ENCODE measurements at places on chromosomes 12 and 14.

DNA sequence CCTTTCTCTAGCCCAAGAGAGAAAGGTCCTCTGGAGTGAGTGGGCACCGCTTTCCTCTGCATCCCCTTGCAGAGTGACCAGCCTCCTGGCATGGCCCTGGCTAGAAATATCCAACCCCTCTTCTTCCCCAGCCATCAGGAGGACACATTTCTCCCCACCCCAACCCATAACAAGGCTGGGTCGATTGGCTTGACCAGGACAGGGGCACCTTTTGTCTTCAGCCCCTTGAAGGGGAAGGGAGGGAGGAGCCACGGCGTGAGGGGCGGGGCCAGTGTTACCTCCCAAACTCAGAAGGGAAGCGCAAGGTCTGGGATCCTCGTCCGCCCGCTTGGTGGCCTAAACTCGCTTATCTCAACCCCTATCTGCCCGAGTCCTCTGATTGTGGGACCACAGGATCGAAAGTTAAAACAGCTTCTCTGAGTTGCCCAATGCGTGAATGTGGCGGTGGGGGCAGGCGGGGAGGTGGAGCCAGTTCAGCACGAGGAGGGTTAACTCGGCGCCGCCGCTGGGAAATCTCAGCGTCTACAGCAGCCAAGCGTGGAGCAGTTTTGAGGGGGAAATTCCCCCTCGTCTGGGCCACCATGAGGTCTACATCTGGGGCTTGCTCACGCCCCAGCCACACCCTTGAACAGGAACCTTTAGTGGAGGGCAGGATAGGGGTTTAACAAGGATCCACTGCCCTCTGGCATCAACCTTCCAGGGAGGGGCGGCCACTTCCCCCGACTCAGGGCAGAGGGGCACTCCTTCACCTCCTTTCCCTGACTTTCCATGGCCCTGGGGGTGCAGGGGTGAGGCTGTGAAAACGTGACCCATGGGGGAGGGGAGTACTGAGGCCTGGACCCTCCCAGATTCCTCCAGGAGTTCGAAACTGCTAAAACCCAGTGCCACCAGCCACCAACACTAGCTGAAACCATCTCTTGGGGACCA is 795 bp downstream of the STAT6 start:
- peak; percentile 84 for DNase-seq

DNA sequence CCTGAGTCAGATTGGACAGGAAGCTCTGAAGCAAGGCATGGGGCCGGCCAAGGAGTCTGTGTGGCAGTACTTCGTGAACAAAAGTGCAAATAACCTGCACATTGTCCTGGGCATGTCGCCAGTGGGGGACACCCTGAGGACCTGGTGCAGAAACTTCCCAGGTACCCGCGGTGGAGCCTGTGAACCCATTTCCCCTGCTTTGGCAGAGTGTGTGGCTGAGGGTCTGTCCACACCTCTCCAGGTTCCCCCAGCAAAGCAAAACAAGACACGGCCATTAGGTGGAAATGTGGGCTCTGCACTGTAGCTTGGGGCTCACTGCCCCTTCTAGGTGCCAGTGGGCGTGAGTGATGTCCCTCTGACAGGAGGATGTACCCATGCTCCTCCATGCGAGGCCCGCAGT is 79.4 kb downstream of the CCDC92 start:
- no peak for DNase-seq

DNA sequence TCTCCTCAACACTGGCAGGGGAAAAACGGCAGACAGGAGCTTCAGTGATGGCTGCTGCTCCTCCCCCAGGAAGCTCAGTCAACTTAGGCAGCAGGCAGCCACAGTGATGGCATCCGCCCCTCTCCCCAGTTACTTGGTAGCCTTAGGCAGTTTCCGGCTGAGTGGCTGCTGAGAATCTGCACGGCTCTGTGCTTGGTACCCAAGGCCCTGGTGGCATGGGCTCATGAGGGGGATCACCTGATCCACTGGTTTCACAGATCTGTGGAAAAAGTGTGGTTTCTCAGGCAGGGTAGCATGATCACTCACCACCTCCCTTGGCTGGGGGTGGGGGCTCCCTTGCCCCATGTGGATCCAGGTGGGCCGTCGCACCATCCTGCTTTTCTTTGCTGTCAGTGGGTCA is 244.6 kb upstream of the MDGA2 start:
- no peak for DNase-seq

DNA sequence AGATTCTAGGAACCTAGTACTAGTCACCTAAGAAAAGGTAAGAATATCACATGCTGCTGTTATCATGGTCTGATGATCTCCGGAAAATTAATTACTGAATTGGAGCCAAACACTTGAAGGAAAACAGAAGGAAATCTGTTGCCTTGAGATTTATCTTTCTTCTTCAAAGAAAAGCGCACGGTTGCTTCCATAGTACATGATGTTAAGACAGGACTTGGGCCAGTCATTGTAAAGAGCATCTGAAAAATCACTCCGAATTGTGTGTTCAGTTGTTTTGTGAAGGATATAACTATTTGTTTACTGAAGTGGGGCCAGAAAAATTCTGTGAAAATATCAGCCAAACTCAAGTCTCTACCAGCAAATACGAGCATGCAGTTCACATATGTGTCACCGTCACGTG is 134.9 kb upstream of the FOXN3 start:
- DNase-seq = no peak

DNA sequence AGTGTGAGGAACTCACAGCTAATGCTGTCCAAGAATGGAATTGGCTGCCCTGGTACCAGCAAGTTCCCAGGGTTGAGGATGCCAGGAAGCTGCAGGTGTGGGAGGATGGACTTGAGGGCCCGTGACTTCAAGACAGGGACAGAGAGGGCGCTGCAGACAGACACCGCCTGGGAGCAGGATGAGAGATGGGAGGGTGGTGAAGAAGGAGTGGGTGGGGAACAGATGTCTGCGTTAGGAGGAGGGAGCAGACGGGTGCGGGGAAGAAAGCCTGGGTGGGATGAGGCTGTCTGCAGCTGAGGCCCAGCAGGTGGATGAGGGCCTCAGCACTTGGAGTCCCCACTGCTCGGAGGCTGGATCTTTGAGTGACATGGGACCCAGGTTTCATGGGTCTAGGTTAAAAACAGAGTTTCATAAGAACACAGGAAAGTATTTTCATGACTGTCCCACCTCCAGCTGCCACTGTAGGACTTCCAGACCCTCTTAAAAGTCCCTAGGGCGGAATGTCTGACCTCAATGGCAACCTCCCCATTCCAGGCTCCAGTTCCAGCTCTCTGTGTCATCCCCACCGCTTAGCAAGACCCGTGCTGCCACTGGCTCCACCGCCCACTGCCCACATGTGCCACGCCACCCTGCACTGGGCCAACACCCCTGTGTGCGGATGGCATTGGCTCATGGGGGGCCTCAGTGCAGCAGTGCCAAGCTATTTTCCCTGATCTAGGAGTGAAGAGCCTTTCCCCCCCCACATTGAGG is 70.3 kb upstream of the SCN8A start:
- DNase-seq = no peak

GRCh38 chr12:117134059-117134458 is 34.8 kb upstream of the TESC start:
- DNase-seq = no peak

- no peak for DNase-seq
These were observed 175.0 kb downstream of the CRADD start for GRCh38 chr12:93852173-93852591.

DNA sequence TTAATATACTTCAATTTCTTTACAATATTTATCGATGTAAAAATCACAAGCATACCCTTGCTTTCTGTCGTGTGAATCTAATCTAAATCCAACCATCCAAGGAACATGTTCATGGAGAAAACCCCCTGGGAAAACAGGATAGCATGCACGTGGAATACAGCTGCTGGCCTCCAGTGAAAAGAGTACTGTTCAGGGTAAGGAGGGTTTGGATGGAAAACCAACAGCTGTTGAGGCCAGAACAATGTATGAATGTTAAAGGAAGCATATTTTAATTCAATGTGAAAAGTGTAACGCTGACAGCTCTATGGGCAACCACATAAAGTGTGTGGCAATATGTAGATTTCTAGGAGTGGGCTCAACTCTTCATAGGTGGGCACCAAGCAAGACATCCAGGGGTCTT is 344.0 kb downstream of the TMEM132D start:
- DNase-seq = no peak

- DNase-seq = no peak
These were observed 40.8 kb downstream of the TGFB3 start for GRCh38 chr14:75941030-75941429.

DNA sequence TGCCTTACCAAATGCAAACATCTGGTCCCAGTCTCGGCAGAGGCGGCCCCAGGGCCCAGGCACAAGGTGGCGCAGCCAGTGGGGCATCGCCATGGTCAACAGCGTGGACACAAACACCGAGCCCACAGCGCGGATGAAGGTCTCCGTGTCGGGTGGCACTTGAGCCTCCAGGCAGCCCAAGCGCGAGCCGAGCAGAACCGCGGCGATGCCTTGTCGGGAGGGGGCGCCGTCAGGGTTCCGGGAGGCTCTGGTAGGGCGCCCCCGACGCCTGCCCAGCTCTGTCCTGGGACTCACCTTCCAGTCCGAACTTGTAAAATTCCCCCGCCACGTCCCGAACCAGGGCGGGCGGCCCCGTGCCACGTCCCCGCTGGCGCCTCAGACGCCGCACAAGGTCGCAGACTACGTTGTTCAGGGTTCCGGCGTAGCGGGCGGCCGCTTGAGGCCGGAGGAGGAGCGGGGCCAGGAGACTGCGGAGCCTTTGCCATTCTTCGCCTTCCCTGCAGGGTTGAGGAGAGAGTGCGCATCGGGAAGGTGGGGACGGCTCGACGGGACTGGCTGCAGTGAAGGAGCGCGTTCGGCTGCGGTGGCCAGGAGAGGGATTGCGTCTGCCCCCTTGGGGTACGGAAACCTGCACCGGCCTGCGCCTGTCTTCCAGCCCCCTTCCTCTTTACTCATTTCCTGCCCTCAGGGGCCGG is 1.7 kb downstream of the CYP27B1 start:
- peak; percentile 63 for DNase-seq

DNA sequence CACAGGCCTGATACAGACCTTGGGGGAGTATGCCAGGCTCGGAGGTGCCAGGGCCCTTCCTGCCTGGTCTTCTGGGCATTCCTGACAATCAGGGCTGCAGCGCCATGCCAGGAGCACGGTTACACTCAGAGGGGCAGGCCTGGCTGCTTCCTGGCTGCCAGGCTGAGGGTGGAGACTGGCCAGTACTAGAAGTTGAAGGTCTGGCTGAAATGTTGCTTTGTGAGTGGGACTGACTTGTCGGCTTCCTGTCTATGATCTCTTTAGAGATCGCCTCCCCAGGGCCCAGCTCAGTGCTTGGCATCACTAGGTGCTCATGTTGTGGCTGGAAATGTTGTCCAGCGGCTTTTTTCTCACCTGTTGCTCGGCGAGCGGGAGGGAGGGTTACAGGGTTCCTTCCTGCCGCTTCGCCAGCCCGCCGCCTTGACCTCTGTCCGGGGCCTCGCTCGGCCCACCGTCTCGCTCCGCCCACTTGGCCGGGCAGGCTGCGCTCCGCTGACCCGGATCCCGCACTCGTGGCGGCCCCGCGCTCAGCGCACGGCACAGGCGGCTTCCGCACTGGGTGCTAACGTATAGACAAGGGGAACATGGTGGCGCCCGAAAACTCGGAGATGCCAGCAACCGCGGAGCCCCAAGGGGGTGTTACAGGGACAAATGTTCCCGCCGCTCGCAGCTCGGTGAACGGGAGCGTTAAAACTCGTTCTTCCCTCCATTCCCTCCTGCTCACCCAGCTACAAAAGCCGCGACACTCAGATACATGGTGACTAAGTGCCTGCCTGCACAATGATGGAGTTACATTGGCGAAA is 32.6 kb downstream of the PAPLN start:
- DNase-seq = peak; percentile 77

DNA sequence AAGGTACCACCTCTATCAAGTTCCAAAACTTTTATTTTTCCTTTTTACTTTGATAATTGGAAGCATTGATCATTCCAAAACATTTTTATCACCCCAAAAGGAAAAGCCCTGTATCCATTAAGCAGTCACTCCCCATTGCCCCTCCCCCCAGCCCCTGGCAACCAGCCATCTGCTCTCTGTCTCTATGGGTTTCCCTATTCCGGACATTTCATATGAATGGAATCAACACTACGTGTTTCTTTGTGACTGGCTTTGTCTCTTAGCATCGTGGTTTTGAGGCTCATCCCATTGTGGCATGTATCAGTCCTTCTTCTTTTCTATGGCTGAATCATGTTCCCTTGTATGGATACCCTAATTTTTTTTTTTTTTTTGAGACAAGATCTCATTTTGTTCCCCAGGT is 18.0 kb upstream of the PHETA1 start:
- DNase-seq = no peak

DNA sequence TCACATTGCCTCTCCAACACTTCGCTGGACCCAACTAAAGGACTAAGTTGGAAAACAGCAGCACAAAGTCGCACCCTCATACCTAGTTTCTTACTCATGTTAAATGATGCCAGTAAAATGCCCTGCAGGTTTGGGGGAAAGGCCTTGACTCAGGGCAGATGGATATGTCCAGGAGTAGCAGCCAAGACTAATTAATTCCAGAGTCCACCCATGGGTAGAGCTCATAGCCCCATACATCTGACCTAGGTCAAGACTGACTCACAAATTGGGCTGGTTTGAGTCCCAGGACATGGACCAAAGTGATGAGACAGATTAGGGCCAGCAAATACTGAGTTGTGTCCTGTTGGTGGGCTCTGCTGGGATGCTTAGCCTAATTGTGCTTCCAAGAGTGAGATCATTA is 224.0 kb upstream of the BTG1 start:
- no peak for DNase-seq

GRCh38 chr12:21328578-21328977 is 6.1 kb downstream of the SLCO1A2 start:
- DNase-seq = no peak

- peak; percentile 72 for DNase-seq
These were observed 1.8 kb downstream of the MARCHF9 start for GRCh38 chr12:57756406-57757341.

- no peak for DNase-seq
These were observed 29.9 kb downstream of the SRRM4 start for GRCh38 chr12:119011231-119011630.

DNA sequence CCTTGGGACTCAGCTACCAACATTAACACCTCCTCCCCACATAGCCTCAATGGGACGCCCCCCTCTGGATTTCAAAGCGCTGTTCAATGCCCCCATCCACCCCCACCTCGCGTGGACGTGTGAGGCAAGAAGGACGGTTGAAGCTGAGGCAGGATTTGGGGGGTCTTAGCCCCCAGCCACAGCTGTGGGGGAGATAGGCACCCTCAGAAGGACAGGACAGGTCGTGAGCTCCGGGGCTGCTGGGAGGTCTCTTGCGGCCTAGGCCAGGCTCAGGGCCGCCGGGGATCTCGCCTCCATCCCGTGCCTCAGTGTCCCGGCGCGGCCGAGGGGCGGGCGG is 8.3 kb upstream of the SP7 start:
- DNase-seq = no peak

DNA sequence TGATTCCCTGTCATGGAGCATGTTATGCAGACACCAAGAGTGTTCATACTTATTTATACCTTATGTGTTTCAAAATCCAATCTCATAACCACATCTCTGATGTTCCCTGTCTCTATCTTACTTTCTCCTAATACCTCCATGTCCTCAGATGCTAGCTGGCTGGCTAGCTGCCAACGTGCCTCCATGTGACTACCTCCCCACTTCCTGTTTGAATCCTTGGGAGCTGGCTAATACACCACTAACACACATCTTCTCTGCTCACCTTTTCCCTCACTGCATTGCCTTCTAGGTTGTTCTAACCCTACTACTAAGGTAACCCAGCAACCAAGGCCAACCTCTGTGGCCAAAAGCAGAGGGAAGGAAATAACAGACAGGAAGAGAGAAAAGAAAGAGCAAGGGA is 27.3 kb downstream of the TTC5 start:
- peak; percentile 50 for DNase-seq
